ENCODE measurements at places on chromosomes 2 and 18. TPM values are rescaled to one million over a fixed set of nuclear protein-coding genes. Genes with fewer than 3 reads are reported as not detected.

C2orf78 gene
- not detected for total RNA-seq

KIF5C gene
- total RNA-seq, result 21.3 TPM

TDRD15 gene
- total RNA-seq, result 0.06 TPM

KCNG2 gene
- not detected for total RNA-seq

RTP5 gene
- not detected for total RNA-seq

NYAP2 gene
- 0.06 TPM for total RNA-seq

GMPPA gene
- total RNA-seq, result 48.3 TPM

ZNF521 gene
- total RNA-seq, result not detected

EIF2AK2 gene
- total RNA-seq, result 31.6 TPM

GRCh38 chr18:63374540-63374939, 7.5 kb upstream of the KDSR start:
- H3K4me3 ChIP-seq, result no peak overlapping the region
- no peaks in the 10 kb centered on the region for H3K27me3 ChIP-seq
- peaks cover 11% of the 10 kb centered on the region for H3K4me1 ChIP-seq
- no peak overlapping the region for H3K27ac ChIP-seq

DNA sequence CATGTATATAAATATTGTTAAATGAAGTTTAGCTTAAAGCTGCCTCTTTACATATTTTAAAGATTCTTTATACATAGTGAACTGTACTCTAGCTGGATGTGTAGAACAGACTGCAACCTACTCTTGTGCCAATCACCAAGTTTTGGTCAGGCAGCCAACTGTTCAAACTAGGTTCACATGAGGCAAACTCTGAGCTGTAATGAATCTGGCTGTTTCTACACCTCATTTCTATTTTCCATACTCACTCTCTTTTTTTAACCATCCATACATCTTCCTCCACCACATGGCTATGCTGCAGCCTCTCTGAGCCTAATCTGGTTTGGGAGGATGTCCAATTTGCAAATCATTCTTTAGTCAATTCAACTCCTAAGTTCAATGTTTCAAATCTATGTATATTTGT, 974.8 kb downstream of the CNTNAP5 start:
- no peaks in the 10 kb centered on the region for H3K4me1 ChIP-seq
- H3K27me3 ChIP-seq, result no peaks in the 10 kb centered on the region
- DNase-seq, result no peak
- H3K4me3 ChIP-seq, result no peak overlapping the region
- no peaks in the 10 kb centered on the region for H3K36me3 ChIP-seq
- H3K27ac ChIP-seq, result no peak overlapping the region

- H3K27me3 ChIP-seq, result no peaks in the 10 kb centered on the region
- no peaks in the 10 kb centered on the region for H3K36me3 ChIP-seq
- H3K4me1 ChIP-seq, result no peaks in the 10 kb centered on the region
- DNase-seq, result no peak
- H3K27ac ChIP-seq, result no peak overlapping the region
Measured at GRCh38 chr2:41127351-41127750, 675.5 kb upstream of the SLC8A1 start.

DNA sequence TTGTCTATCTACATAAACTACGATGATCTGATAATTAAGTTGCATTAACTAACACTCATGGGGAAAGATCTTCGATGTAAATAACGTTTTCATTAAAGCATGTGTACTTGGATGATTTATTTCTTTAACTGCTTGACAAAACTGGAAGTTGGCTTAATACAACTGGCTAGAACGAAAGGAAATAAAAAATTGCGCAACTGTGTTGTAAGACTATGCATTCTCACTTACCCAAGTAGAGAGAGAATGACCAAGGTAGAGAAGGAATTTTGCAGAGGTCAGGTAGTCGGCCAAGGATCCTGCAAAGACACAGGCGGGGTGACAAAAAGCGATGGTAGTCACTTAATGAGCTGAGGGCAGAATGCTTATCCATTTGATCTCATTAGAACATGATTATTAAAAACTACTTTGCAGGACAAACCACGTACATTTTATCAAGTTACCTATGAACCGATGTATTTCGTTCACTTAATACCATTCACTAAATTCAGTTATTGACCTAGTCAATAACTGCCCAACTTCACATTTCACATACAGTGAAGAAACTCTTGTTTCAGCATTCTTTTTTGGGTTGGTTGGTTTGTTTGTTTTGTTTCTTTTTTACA, 900 bp downstream of the SLC40A1 start:
- no peaks in the 10 kb centered on the region for H3K36me3 ChIP-seq
- peak overlapping the region; percentile 58 for H3K4me3 ChIP-seq
- no peak for DNase-seq
- peaks cover 58% of the 10 kb centered on the region for H3K4me1 ChIP-seq
- peak overlapping the region; percentile 46 for H3K27ac ChIP-seq

DNA sequence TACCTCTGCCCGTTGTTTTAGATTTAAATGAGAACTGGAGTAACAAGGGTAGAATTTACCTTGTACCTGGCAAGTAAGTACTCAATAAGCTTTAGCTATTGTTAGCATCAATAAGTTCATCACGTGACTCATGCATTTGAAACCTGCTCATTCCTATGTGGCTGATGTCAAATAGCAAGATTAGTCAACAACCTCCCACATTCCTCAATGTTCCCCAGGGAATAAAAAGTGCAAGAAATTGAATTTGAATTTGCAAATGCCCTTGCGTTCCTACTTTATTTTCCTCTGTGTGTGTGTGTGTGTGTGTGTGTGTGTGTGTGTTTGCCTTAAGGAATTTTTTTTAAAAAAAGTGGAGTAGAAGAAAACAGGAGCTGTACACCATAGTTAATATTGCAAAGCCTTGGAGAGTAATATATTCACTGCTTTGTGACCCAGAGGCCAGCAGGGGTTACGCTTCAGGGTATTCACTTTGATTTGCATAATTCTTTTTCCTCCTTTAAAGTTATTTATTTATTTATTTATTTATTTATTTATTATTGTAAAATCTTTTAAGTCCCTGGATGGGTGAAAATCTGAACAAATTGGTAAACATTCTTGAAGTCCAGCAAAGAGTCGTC, 43.9 kb upstream of the DNAH7 start:
- no peak overlapping the region for H3K27ac ChIP-seq
- no peaks in the 10 kb centered on the region for H3K36me3 ChIP-seq
- H3K4me3 ChIP-seq, result no peak overlapping the region
- DNase-seq, result no peak
- H3K27me3 ChIP-seq, result no peaks in the 10 kb centered on the region
- H3K4me1 ChIP-seq, result peaks cover 22% of the 10 kb centered on the region

GRCh38 chr2:7203056-7203467, 285.9 kb downstream of the RNF144A start:
- H3K4me3 ChIP-seq, result no peak overlapping the region
- no peaks in the 10 kb centered on the region for H3K36me3 ChIP-seq
- H3K27me3 ChIP-seq, result no peaks in the 10 kb centered on the region
- peak; percentile 39 for DNase-seq

DNA sequence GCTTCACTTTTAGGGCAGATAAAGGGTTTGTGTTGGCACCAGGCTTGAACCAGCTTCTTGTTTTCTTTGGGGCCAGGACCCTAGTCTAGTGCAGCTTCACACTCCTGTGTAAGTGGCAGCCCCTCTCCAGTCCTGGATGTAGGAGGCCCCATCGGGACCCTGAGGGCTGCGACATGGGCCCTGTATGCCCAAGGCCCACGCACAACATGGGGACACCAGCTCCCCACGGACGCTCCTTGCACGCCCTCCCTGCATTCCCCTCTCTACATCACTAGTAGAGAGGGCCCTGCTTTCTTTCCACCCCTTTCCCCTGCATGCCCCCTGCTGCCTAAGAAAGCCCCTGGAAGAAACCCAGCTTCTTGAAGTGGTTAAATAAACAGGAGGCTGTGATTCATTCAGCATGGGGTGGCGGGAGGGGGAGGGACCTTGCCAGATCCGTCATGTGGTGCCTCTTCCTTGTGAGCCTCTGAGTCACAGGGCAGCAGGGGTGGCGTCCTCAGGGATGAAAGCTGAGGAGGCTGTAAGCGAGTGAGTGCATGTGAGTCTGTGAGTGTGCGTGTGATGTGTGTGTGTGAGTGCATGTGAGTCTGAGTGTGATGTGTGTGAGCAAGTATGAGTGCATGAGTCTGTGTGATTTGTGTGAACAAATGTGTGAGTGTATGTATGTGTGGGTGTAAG, 42.5 kb downstream of the COPS8 start:
- H3K4me3 ChIP-seq, result no peak overlapping the region
- DNase-seq, result no peak
- H3K27me3 ChIP-seq, result no peaks in the 10 kb centered on the region
- no peaks in the 10 kb centered on the region for H3K4me1 ChIP-seq
- no peaks in the 10 kb centered on the region for H3K36me3 ChIP-seq

DNA sequence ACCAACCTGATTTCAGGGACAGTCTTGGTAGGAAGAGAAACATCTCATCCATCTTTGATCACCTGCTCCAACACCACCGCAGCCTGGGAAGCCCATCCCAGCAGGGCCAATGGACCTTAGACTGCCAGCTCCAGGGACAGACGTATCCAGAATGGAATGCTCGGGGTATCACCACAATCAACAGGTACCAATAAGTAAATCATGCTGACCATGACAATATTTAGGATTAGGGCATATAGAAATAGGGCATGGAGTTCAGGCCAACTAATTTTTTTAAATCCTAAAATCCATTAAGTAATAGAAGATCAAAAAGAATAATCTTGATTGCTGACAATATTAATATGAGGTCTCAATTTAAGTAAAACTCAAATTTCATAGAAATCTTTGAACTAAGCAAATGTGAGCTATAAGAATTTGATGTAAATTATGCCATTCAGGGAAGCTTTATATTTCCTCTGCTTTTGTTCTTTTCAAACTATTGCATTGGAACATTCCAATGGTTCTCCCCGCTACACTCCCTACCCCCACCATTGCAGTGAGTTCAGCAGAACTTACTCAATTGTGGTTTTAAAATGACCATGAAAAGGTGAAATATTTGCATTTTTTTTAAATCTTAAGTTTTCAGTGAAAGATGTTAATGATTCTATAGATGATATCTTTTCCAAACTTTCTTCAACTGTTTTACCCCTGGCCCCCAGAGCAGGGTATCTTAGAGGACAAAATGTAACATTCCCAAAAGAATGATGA, 138.6 kb downstream of the DNER start:
- no peak overlapping the region for H3K27ac ChIP-seq
- no peak for DNase-seq
- no peak overlapping the region for H3K4me3 ChIP-seq
- H3K36me3 ChIP-seq, result no peaks in the 10 kb centered on the region
- peaks cover 6% of the 10 kb centered on the region for H3K27me3 ChIP-seq
- no peaks in the 10 kb centered on the region for H3K4me1 ChIP-seq

DNA sequence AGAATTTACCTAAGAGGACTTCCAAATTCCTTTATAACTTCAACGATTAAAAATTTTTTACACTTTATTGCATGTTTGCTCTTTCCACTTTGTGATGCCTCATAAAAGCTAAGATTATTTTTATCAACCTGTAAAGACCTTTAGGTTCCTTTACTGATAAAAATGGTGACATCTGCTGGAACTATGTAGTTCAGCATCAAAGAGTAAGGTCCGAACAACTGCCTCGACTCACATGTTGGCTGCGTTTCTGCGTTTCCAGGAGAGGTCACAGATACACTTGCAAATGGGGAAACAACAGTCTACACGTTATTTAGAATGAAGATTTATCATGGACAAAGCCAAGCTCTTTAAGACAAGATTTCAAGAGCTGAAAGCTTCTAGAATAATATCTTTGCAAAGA, 18.8 kb upstream of the TMX3 start:
- H3K4me1 ChIP-seq, result no peaks in the 10 kb centered on the region
- no peaks in the 10 kb centered on the region for H3K27me3 ChIP-seq
- DNase-seq, result no peak
- H3K27ac ChIP-seq, result no peak overlapping the region
- no peak overlapping the region for H3K4me3 ChIP-seq
- no peaks in the 10 kb centered on the region for H3K36me3 ChIP-seq

DNA sequence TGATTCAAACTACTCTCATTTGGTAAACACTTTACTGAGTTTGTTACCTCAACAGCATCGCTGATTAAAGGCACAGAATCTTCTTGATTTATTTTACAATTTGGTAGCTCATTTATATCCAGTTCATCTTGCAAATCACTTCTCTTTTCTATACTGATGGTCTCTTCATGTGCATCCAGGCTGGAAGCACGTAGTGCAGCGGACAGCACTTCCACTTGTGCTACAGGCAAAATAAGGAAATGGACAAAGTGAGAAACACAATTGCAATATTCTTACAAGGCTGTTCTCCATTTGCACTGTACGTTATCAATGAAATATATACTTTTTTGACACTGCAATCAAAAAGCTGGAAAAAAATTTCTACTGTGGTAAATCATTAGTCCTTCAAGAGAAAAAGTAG, 51.0 kb downstream of the PPP4R1 start:
- DNase-seq, result no peak
- no peaks in the 10 kb centered on the region for H3K4me1 ChIP-seq
- H3K27ac ChIP-seq, result no peak overlapping the region
- H3K4me3 ChIP-seq, result no peak overlapping the region
- H3K27me3 ChIP-seq, result no peaks in the 10 kb centered on the region

GRCh38 chr2:182447163-182447562, 20.3 kb upstream of the PDE1A start:
- DNase-seq, result no peak
- no peak overlapping the region for H3K27ac ChIP-seq
- H3K36me3 ChIP-seq, result no peaks in the 10 kb centered on the region
- no peak overlapping the region for H3K4me3 ChIP-seq

- H3K4me1 ChIP-seq, result no peaks in the 10 kb centered on the region
- no peak overlapping the region for H3K4me3 ChIP-seq
- peaks cover 3% of the 10 kb centered on the region for H3K27me3 ChIP-seq
Measured at GRCh38 chr2:233919938-233920337, 2.8 kb downstream of the TRPM8 start.

DNA sequence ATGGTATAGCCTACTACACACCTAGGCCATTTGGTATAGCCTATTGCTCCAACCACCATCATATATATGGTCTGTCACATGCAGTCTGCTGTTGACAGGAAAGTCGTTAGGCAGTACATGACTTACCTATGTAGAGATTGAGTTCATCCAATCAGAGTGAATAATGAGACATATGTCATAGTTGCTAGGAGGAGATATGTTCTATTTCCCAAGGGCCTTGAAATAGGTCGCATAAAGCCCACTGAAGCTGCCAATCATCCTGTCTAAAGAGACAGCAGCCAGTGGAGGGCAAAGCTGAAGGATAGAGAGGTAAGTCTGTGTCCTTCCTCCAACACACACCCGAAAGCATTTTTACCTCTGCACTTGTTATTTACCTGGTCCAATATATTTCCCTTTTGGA, 263.4 kb downstream of the PTPRM start:
- no peaks in the 10 kb centered on the region for H3K27me3 ChIP-seq
- H3K36me3 ChIP-seq, result no peaks in the 10 kb centered on the region
- DNase-seq, result no peak

- no peak for DNase-seq
- H3K4me3 ChIP-seq, result no peak overlapping the region
- H3K27ac ChIP-seq, result no peak overlapping the region
- no peaks in the 10 kb centered on the region for H3K36me3 ChIP-seq
- H3K4me1 ChIP-seq, result no peaks in the 10 kb centered on the region
Measured at GRCh38 chr18:71505526-71505925, 1038.6 kb downstream of the CBLN2 start.

DNA sequence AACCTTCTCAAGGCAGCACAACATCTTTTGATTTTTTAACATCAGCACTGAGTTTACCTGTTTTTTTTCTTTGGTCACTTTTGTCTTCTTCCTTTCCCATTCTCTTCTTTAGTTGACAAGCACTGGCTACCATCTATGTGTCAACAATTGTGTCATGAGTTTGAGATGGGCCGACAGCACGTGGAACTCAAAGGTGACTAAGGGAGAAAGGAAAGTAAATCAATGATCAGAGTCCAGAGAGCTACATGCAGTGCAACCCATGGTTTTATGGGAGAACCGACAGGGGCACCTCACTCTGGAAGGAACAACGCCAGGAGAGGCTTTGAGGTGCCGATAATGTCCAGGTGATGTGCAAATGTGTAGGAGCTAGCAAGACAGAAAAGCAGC, 755.5 kb downstream of the RNF144A start:
- H3K4me1 ChIP-seq, result peaks cover 19% of the 10 kb centered on the region
- H3K36me3 ChIP-seq, result no peaks in the 10 kb centered on the region
- H3K4me3 ChIP-seq, result no peak overlapping the region
- H3K27ac ChIP-seq, result no peak overlapping the region
- no peak for DNase-seq

Data from CD4-positive, alpha-beta memory T cell (primary cell).